ENCODE measurements at places on chromosomes 2 and 18.

- DNase-seq = no peak
Measured at GRCh38 chr2:120740375-120740764, 4.7 kb downstream of the GLI2 start.

DNA sequence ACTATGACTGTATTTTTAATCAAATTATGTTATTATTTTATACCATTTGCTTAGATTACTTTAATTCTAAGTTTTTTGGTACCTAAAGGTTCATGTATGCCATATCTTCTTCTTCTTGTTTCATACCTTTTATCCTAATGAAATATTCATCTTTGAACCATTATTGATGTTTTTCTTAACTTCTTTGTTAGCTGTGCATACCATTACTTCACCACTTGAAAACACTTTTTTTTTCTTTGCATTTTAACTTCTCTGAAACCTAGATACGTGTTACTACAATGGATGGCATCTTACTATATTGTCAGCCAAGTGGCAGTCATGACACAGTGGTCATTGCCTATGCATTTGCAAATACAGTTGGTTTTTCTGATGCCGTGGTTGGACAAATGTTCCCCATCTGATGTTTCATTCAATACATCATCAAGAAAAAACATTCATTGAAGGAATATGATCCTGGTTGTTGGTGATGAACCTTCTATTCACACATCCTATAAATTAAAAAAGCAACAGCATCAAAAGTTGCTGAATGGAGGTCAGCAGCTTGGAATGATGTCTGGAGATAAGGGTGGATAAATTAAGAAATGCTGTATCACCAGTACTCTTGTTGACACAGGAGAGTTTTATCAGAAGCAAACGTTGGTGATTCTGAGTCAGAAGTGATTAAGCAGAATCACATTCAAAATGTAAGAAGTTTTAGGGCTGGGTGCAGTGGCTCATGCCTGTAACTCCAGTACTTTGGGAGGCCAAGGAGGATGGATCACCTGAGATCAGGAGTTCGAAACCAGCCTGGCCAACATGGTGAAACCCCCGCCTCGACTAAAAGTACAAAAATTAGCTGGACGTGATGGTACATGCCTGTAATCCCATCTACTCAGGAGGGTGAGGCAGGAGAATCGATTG is 7.4 kb downstream of the IL36A start:
- no peak for DNase-seq

GRCh38 chr2:236993286-236993685 is 92.4 kb upstream of the COPS8 start:
- no peak for DNase-seq

GRCh38 chr18:67766930-67767329 is 250.4 kb upstream of the DSEL start:
- no peak for DNase-seq

- DNase-seq = no peak
Measured at GRCh38 chr18:13401826-13402225, 183.3 kb downstream of the LDLRAD4 start.

DNA sequence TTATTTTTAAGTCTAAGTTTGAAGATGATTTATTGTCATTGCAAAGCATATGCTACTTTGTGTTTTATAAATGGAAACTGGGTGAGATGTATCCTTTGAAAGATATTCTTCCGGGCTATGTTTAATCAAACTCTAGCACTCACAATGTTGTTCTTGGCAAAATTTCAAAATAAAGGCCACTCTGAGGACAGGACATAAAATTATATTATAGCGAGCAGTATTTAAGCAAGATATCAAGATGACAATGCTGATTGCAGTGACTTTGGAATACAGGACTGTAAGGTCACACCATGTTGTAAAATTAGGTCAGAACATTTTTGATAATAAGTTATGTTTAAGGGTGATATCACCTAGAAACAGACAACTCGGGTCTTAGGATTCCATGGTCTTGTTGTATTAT is 14.2 kb downstream of the RPRM start:
- DNase-seq = no peak

- DNase-seq = no peak
Measured at GRCh38 chr2:237864444-237864931, 5.1 kb downstream of the RAMP1 start.

- DNase-seq = no peak
Measured at GRCh38 chr2:122535960-122536505, 780.6 kb downstream of the TSN start.

DNA sequence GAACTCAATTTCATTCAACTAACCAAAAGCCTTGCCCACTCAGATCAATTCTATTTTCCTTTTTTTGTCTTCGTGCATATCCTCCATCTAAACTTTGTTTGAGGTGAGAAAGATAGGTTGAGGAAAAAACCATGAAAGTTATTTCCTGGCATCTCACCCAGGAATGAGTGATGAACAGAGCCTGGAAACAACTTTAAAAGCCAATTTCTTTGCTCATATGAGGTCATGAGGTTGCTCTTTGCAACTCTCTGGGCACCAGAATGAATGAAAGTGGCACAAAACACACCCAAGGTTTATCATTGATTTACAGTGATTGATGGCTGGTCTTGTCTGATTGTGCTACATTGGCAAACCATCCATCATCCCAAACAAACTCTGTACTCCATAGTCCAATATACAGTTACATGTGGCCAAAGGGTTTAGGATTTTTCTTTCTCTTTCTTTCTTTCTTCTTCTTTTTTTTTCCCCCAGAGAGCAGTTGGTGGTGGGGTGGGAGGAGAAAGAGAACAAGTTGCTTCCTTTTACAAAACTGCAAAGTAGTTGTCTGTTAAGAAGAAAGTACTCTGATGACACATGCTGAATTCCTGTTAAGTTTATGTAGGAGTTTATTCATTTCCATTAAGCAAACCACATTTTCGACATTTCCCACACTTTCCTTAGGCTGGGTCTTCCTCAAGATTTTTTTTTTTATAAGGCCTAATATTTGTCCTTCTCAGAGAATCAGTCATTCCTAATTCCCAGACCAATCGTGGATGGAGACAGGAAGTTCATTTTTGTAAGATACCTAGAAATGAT is 575.9 kb upstream of the ZEB2 start:
- DNase-seq = no peak

- no peak for DNase-seq
Measured at GRCh38 chr2:24613154-24613814, 122.2 kb downstream of the NCOA1 start.

DNA sequence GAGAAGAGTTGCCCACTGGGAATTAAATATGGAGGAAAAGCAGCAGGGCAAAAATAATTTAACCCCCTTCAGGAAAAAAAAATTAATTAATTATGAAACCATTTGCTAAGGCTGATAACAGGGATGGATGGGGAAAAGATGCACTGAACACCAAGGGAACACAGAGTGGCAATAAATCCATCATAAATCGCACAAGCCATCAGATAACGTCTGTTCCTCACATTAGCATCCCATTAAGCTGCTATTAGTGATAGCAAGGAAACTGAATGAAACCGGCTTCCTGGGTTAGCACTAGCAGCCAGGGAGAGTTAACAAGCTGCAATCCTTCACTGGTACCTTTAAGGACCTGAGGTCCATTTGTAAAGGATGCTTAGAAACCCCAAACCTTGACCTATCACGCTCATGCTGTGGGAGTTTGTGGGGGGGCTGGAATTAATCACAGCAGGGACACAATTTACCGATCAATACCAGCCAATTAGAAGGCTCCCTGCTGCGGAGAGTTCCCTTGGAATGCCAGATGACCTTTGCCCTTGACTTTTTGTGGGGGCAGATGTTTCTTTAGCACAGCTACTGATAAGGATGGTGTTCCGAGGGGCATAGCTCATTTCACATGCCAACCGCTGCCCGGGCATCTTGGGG is 175.5 kb upstream of the KLF7 start:
- no peak for DNase-seq

DNA sequence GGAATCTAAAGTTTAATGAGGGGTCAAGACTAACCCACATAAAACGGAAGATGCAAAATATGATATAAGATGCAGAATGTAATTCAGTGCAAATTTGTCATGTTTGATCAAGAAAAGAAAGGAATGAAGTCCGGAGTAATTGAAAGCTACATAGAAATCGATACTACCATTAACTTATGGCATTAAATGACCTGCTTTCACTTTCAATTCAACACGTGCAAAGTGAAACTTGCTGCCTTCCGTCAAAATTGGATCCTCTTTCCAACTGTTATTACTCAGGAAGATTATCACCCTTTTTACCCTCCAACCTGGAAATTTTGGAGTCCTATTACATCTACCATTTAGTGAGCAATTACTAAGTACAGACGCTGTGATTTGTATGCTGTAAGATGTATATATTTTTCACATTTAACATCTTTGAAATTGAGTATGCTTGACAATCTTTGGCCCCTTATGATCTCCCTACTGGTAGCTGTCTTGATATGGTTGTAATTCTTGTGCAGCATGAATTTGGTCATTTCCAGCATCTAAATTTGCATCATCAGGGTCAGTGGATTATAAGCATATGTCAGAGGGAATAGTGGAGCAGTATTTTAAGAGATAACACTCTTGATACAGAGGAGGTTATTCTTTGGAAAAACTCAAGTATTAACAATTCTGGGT is 18.6 kb downstream of the UNC80 start:
- DNase-seq = no peak

DNA sequence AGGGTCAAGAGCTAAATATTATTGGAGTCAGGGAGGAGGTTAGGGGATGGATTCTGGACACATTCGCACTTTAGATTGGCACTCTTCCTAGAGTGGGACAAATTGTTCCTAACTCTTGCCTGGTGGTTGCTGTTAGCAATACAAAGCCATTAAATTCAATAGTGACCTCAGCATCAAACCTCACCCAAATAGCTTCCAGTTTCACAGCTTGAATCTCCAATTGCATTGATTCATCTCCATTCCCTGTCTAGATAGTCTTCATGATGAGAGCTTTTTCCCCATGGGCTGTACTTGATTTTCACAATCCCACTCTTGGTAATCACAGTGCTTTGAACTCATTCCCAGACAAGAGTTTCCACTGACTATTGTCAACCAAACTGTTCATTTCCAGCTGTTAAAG is 585.9 kb upstream of the SYT4 start:
- DNase-seq = no peak

DNA sequence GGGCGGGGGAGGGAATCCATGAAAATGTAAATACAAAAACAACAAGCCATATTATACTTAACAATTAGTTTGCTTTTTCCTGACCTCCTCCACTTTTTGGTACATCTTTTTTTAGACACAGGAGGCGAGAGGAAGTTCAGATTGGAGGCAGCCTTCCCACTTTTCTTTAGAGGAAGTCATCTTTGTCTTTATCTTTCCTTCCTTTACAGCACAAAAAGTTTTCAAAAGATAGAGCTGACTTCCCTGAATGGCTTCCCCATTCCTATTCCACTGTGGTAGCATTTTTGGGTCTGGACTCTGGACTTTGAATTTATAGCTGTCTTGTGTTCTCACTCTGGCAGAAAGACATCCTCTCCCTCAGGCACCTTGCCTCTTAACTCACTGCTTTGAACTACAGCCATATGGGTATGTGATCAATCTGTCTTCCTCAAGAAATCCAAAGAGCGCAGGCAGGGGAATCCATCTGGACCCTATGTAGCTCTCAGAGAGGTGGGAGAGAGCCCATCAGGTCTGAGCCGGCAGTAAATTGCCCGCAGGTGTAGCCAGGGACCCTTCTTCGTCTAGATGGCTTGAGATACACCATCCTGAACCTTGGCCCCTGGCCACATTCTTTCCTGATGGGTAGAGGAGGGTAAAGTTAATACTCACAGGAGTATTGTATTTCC is 101.9 kb downstream of the AQP4 start:
- no peak for DNase-seq

- no peak for DNase-seq
Measured at GRCh38 chr18:41820784-41821183, 134.2 kb upstream of the PIK3C3 start.

GRCh38 chr2:85853499-85854165 is 35.2 kb downstream of the ST3GAL5 start:
- DNase-seq = no peak

DNA sequence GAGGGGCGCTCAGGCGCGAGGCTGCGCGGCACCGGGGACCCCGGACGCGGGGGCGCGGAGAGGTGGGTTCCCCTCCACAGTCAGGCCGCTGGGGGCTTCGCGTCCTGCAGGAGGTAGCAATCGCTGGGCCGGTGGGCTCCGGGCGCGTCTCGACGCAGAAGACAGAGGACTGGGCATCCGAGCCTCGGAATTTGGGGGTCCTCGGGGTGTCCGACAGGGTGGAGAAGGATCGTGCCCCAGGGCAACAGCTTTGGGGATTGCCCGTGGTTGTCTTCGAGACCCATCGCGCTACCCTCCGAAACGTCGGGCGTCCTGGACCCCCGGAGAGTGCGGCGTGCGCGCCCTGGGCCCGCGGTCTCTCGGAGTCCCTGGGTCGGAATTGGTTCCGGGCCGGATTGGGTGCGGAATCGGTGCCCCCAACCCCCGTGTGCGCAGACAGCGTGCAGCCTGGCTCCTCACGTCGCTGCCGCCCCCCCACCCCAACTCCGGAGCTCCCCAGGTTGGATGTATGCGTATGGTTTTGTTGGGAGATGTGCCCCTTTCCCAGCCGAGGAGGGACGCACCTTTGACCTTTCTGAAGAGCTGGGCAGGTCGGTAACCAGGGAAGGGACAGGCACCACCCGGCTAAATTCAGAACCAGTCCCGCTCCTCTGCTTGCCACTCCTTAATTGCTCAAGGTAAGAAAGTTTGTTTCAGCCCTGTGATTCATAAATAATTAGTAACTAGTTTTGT is 750 bp downstream of the NPAS2 start:
- DNase-seq = no peak

DNA sequence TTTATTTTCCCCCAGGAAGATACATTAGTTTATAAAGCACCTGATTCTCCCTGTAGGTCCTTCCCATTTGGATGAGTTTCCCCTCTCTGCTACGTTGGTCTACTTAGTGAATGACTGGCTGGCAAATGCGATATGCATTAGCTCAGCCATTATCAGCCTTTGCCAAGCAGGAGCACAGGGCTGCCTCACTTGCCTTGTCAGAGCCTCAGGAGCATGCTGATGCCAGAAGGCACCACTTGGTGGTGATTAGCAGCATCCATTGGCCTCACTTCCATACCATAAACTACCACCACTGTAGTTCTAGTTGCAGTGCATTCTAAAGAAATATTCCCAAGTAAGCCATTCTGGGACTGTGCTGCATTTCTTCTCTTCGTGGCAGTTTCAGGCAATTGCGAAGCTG is 442.8 kb upstream of the CHST9 start:
- DNase-seq = no peak

GRCh38 chr18:8662560-8663255 is 42.6 kb upstream of the MTCL1 start:
- DNase-seq = no peak

- no peak for DNase-seq
Measured at GRCh38 chr2:74205596-74205995, 7.2 kb downstream of the MTHFD2 start.

DNA sequence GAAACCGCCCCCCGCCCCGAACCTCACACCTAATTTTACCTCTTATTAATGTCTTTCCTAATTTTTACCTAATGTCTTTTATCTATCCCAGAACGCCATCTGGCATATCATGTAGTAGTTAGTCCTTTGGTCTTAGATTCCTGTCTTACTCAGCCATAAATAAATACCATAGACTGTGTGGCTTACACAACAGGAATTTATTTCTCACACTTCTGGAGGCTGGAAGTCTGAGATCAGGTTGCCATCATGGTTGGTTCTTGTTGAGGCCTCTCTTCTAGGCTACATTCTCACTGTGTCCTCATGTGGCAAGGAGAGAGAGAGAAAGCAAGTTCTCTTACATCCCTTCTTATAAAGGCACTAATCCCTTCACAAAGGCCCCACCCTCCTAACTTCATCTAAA is 46.8 kb downstream of the RHBDD1 start:
- no peak for DNase-seq

Measured in stimulated activated CD8-positive, alpha-beta memory T cell treated with anti-CD3 and anti-CD28 coated beads, Interleukin-4, amount 100 ng/mL, for 1 hour (primary cell).